Activated CD4-positive, alpha-beta T cell treated with anti-CD3 and anti-CD28 coated beads for 36 hours (primary cell): ENCODE measurements at places on chromosomes 7 and 10. TPM values are rescaled to one million over a fixed set of nuclear protein-coding genes. Genes with fewer than 3 reads are reported as not detected.

CLDN3 gene
- total RNA-seq = not detected

PPP1R9A gene
- not detected for total RNA-seq

GRCh38 chr7:102044641-102044983, 227.2 kb downstream of the CUX1 start:
- no peaks in the 10 kb centered on the region for H3K36me3 ChIP-seq
- DNase-seq = no peak

CALD1 gene
- 8.5 TPM for total RNA-seq

DNA sequence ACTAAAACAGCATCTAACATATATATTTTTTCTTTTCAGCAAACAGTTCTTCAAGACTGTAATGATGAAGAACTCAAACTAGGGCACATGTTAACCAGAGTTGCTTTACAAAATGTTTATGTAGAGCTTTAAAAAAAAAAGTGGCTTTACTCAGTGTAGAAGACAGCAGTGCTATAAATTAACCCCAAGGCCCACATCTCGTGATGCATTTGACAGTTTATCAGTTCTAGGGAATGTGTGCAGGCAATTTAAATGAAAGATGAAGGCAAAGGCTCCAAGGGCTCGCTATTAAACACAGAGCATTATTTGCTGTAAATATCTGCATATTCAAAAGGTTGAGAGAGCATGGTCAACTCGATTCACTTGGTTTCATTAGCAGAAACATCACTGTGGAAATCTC, 558.1 kb downstream of the MAGI2 start:
- no peak for DNase-seq
- no peaks in the 10 kb centered on the region for H3K27me3 ChIP-seq
- H3K27ac ChIP-seq = no peak overlapping the region

TMEM168 gene
- total RNA-seq = 16.7 TPM

KCNK18 gene
- total RNA-seq = not detected

GRCh38 chr10:109633846-109634245, 289.5 kb downstream of the XPNPEP1 start:
- H3K27ac ChIP-seq = no peak overlapping the region
- no peak for DNase-seq
- no peak overlapping the region for H3K4me3 ChIP-seq
- no peaks in the 10 kb centered on the region for H3K27me3 ChIP-seq

DNA sequence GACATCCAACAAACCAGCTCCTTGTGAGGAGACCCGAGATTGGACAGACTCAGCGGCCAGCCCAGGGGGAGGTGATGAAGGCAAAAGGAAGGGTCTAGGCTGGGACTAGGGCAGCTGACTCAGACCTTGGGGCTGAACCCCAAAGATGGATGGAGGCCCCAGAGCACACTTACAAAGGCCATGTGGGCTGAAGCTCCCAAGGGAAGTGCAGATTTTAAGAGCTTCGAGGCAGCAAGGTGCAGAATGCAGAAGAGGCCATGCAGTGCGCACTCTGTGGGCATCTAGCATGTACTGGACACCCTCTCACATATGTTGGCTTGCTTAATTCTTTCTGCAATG, 11.8 kb downstream of the WDFY4 start:
- H3K27me3 ChIP-seq = no peaks in the 10 kb centered on the region
- no peak for DNase-seq
- no peaks in the 10 kb centered on the region for H3K4me1 ChIP-seq
- no peaks in the 10 kb centered on the region for H3K36me3 ChIP-seq

GRCh38 chr10:79244068-79244442, 103.2 kb upstream of the PPIF start:
- H3K4me1 ChIP-seq = peaks cover 69% of the 10 kb centered on the region
- H3K27ac ChIP-seq = peak overlapping the region; percentile 91
- no peak for DNase-seq
- H3K27me3 ChIP-seq = no peaks in the 10 kb centered on the region
- H3K36me3 ChIP-seq = peaks cover 18% of the 10 kb centered on the region
- peak overlapping the region; percentile 83 for H3K4me3 ChIP-seq

SFMBT2 gene
- total RNA-seq = 18.0 TPM

- H3K27ac ChIP-seq = no peak overlapping the region
- H3K27me3 ChIP-seq = no peaks in the 10 kb centered on the region
- no peak for DNase-seq
- no peak overlapping the region for H3K4me3 ChIP-seq
- H3K36me3 ChIP-seq = no peaks in the 10 kb centered on the region
Observed at GRCh38 chr7:84256571-84256971, 62.0 kb upstream of the SEMA3A start.

IFIT1 gene
- 5.9 TPM for total RNA-seq

DOCK4 gene
- 0.32 TPM for total RNA-seq

BMI1 gene
- 52.9 TPM for total RNA-seq

DNA sequence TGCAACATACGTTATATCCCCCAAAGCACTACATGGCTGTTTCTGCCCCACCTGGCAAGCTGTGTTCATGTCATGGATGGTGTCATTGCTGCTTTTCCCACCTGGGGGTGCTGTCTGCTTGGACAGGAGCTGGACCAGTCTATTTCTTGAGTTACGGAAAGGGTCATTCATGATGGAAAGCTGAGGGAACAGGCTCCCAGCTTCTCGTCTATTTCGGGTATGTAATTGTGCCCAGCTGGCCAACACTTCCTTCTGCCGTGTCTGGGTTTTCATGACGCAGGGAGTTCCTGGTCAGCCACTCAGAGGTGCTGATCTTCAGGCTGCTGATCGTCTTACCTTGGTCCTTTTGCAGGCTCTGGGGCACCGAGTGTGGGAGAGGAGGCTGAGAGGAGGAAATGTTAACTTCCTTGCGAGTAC, 8.6 kb downstream of the BTBD16 start:
- no peak overlapping the region for H3K27ac ChIP-seq
- peak; percentile 48 for DNase-seq
- H3K4me1 ChIP-seq = no peaks in the 10 kb centered on the region
- H3K4me3 ChIP-seq = no peak overlapping the region
- H3K27me3 ChIP-seq = peaks cover 13% of the 10 kb centered on the region

GRCh38 chr10:8150401-8150905, 96.0 kb downstream of the GATA3 start:
- peaks cover 2% of the 10 kb centered on the region for H3K27me3 ChIP-seq
- no peak overlapping the region for H3K27ac ChIP-seq
- no peak overlapping the region for H3K4me3 ChIP-seq
- DNase-seq = no peak
- H3K4me1 ChIP-seq = peaks cover 5% of the 10 kb centered on the region

SFR1 gene
- 17.2 TPM for total RNA-seq

GRCh38 chr10:79013406-79013987, 55.3 kb upstream of the ZMIZ1 start:
- H3K4me3 ChIP-seq = no peak overlapping the region
- no peaks in the 10 kb centered on the region for H3K27me3 ChIP-seq
- H3K4me1 ChIP-seq = no peaks in the 10 kb centered on the region
- no peak overlapping the region for H3K27ac ChIP-seq
- DNase-seq = no peak
- H3K36me3 ChIP-seq = no peaks in the 10 kb centered on the region

- no peak overlapping the region for H3K27ac ChIP-seq
- no peak for DNase-seq
- H3K27me3 ChIP-seq = no peaks in the 10 kb centered on the region
- no peak overlapping the region for H3K4me3 ChIP-seq
Observed at GRCh38 chr7:11623093-11623678, 208.8 kb downstream of the THSD7A start.

EXOSC1 gene
- total RNA-seq = 54.2 TPM

- DNase-seq = no peak
- H3K4me1 ChIP-seq = no peaks in the 10 kb centered on the region
- no peak overlapping the region for H3K27ac ChIP-seq
- peaks cover 19% of the 10 kb centered on the region for H3K27me3 ChIP-seq
- no peak overlapping the region for H3K4me3 ChIP-seq
- H3K36me3 ChIP-seq = no peaks in the 10 kb centered on the region
Observed at GRCh38 chr10:23037561-23037960, 57.8 kb upstream of the MSRB2 start.

ZNF92 gene
- 17.4 TPM for total RNA-seq

KLF14 gene
- not detected for total RNA-seq

ITGA8 gene
- not detected for total RNA-seq

HMX3 gene
- not detected for total RNA-seq

- no peak for DNase-seq
- H3K4me1 ChIP-seq = no peaks in the 10 kb centered on the region
- no peaks in the 10 kb centered on the region for H3K36me3 ChIP-seq
- no peak overlapping the region for H3K27ac ChIP-seq
- H3K4me3 ChIP-seq = no peak overlapping the region
Observed at GRCh38 chr7:135342887-135343286, 109.2 kb downstream of the STRA8 start.

XRCC2 gene
- 19.3 TPM for total RNA-seq

ST7 gene
- 8.1 TPM for total RNA-seq

DNA sequence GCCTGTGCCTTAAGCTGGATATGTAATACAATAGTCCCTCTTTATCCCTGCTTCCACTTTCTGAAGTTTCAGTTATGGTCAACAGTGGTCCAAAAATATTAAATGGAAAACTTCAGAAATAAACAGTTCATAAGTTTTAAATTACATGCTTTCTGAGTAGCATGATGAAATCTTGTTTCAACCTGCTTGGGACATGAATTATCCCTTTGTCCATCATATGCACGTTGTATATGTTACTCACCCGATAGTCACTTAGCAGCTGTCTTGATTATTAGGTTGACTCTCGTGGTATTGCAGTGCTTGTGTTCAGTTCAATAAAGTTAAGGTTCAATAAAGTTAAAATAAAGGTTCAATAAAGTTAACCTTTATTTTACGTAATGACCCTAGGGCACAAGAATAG, 25.5 kb downstream of the C1GALT1 start:
- H3K27ac ChIP-seq = no peak overlapping the region
- no peak for DNase-seq
- peaks cover 67% of the 10 kb centered on the region for H3K4me1 ChIP-seq
- H3K27me3 ChIP-seq = no peaks in the 10 kb centered on the region

DNA sequence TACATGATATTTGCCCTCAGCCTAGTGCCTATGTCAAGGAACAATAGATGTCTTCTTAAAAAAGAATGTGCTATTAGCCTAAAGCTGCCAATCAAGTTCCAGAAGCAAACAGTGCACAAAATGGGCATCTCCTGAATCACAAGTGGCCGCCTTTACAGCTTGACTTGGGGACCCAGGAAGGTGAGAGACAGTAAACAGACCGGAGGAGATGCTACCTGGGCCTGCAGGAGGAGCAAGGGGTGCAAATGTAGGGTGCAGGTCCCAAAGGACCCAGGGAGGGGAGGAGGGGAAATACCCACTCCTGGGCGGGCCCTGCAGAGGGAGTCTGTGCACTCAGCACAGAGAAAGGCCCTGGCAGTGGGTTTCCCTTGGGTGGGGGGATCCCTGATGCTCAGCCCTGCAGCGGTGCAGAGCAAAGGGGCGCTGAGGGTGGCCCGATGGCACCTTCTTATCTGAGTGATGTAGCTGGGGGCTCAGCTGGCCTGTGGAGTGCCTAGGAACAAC, 147.7 kb downstream of the WDR11 start:
- no peak overlapping the region for H3K27ac ChIP-seq
- H3K36me3 ChIP-seq = no peaks in the 10 kb centered on the region
- H3K27me3 ChIP-seq = peaks cover 4% of the 10 kb centered on the region
- no peaks in the 10 kb centered on the region for H3K4me1 ChIP-seq
- no peak overlapping the region for H3K4me3 ChIP-seq

DNA sequence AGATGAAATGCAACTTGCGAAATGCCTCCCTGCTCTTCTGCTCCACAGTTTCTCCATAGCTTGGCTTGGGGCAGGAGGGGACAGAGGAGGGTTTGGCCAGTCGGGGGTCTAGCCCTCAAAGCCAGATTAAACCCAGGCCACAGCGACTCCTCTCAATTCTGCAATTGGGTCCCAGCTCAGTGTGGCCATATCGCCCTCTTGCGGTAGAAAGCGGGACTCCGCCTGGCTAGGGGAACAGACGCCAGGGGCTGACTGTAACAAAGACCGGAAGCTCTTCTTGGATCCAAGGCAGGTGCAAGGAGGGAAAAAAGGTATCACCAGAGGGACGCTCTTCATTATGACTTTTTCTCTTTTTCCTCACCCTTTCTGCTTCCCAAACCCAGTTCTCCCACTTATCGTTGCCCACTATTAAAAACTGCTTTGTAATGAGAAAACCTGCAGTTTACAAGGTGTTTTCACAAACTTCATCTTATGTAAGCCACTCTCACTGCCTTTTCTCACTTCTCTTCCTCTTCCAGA, 36.6 kb upstream of the TNPO3 start:
- H3K4me1 ChIP-seq = peaks cover 20% of the 10 kb centered on the region
- no peak overlapping the region for H3K27ac ChIP-seq
- no peaks in the 10 kb centered on the region for H3K27me3 ChIP-seq
- DNase-seq = peak; percentile 93
- no peaks in the 10 kb centered on the region for H3K36me3 ChIP-seq

MICALL2 gene
- total RNA-seq = 2.7 TPM

NEURL1 gene
- total RNA-seq = 2.4 TPM

HOXA2 gene
- not detected for total RNA-seq

GRCh38 chr10:73953665-73954064, 42.7 kb downstream of the PLAU start:
- H3K36me3 ChIP-seq = no peaks in the 10 kb centered on the region
- no peak for DNase-seq
- H3K27me3 ChIP-seq = no peaks in the 10 kb centered on the region
- H3K4me3 ChIP-seq = no peak overlapping the region
- H3K27ac ChIP-seq = no peak overlapping the region

- DNase-seq = no peak
- peaks cover 16% of the 10 kb centered on the region for H3K4me1 ChIP-seq
- no peak overlapping the region for H3K4me3 ChIP-seq
Observed at GRCh38 chr10:132634947-132635271, 97.3 kb downstream of the INPP5A start.

DNA sequence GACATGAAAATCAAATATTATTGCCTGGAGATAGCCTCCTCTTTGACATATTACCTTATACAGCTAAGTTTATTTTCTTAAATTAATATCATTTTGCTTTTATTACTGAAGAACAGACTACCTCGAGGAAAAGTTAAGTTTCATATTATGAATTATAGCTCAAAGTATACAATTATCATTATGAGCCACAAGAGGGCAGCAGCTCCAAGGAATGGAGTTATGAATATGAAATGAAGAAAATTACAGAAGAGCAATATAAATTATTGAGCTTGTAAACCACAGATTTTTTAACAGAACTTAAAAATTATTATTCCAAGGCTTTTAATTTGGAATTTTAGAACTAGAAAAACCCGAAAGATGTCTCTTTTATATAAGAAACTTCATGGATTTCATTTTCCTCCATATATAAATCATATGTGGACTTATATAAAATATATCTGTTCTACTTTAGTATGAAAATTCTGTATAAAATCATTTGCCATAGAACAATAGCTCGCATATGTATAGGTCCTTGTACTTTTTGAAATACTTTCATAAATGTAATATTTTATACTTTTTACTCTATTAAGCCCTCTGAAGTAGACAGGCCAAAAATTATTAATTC, 40.1 kb downstream of the IQUB start:
- no peak overlapping the region for H3K27ac ChIP-seq
- H3K27me3 ChIP-seq = peaks cover 10% of the 10 kb centered on the region
- no peaks in the 10 kb centered on the region for H3K4me1 ChIP-seq
- no peak overlapping the region for H3K4me3 ChIP-seq
- DNase-seq = peak; percentile 41

DNA sequence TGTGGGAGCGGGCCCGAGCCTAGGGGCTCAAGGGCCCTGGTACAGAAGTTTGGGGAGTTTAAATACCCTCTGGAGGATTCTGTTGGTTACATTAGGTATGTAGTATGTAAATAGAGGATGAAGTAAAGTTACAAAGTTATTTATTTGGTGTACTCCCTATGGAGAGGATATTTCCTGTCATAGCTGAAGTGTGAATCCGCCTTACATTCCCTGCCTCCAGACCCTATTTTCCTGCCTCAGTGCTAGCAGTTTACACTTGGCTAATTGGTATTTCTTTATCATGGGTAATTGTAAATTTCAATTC, 60.6 kb upstream of the KLF14 start:
- no peaks in the 10 kb centered on the region for H3K36me3 ChIP-seq
- peaks cover 9% of the 10 kb centered on the region for H3K27me3 ChIP-seq
- H3K4me3 ChIP-seq = no peak overlapping the region
- H3K4me1 ChIP-seq = no peaks in the 10 kb centered on the region
- no peak overlapping the region for H3K27ac ChIP-seq
